Astrocyte (in vitro differentiated cells and primary cell): ENCODE measurements at places on chromosomes 12 and 14. TPM values are rescaled to one million over a fixed set of nuclear protein-coding genes. Genes with fewer than 3 reads are reported as not detected.

The FAR2 gene
- total RNA-seq, result 3.3 and 3.9 TPM in 2 replicates

The CLEC4D gene
- total RNA-seq, result not detected in 2 replicates

The KLRB1 gene
- not detected in 2 replicates for total RNA-seq

The FGF23 gene
- not detected in 2 replicates for total RNA-seq

The FOXN4 gene
- total RNA-seq, result not detected in 2 replicates

The C1S gene
- 5.2 and 6.2 TPM in 2 replicates for total RNA-seq

The PLEKHD1 gene
- total RNA-seq, result 0.05 and 0.14 TPM in 2 replicates

The CCDC38 gene
- 0.07 TPM in 1 of 2 replicates, not detected in the other for total RNA-seq

The CAPZA3 gene
- not detected in 2 replicates for total RNA-seq

The ERP27 gene
- 0.29 and 1.0 TPM in 2 replicates for total RNA-seq

The BIN2 gene
- not detected in 2 replicates for total RNA-seq

The FGF6 gene
- not detected in 2 replicates for total RNA-seq

The MEG3 gene
- not detected in 2 replicates for total RNA-seq

The CISTR gene
- not detected in 2 replicates for total RNA-seq

The NCOR2 gene
- total RNA-seq, result 425 and 489 TPM in 2 replicates
